ENCODE measurements at places on chromosomes 11 and 22. TPM values are rescaled to one million over a fixed set of nuclear protein-coding genes. Genes with fewer than 3 reads are reported as not detected.

Gene GAL3ST1
- polyA plus RNA-seq, result not detected

Gene DDT
- 122 TPM for polyA plus RNA-seq

Gene PGA3
- not detected for polyA plus RNA-seq

Gene VPS51
- polyA plus RNA-seq, result 313 TPM

Gene SMC1B
- polyA plus RNA-seq, result not detected

Gene HEPACAM
- not detected for polyA plus RNA-seq

Gene SCUBE1
- 21.6 TPM for polyA plus RNA-seq

Gene GTSE1
- 0.48 TPM for polyA plus RNA-seq

Gene RFPL2
- polyA plus RNA-seq, result 9.7 TPM

Gene TSPAN4
- polyA plus RNA-seq, result 68.3 TPM

Gene DAGLA
- 5.7 TPM for polyA plus RNA-seq

Gene PARVB
- polyA plus RNA-seq, result 0.18 TPM

Gene UBE4A
- 36.9 TPM for polyA plus RNA-seq

Gene KRTAP5-2
- polyA plus RNA-seq, result not detected

Gene PHOX2A
- polyA plus RNA-seq, result not detected

Gene SLC1A2
- polyA plus RNA-seq, result 130 TPM

Gene RASL10A
- polyA plus RNA-seq, result 0.26 TPM

Gene CARD10
- not detected for polyA plus RNA-seq

Gene MED15
- 17.9 TPM for polyA plus RNA-seq

Gene OR51B5
- polyA plus RNA-seq, result not detected

Gene OR51I1
- not detected for polyA plus RNA-seq

Gene SLC22A12
- polyA plus RNA-seq, result not detected

Gene GTPBP1
- polyA plus RNA-seq, result 31.9 TPM

Gene ALDH3B1
- not detected for polyA plus RNA-seq

Gene F2
- polyA plus RNA-seq, result 0.94 TPM

Gene RIC3
- polyA plus RNA-seq, result 103 TPM

Gene PGA5
- not detected for polyA plus RNA-seq

Gene DUSP8
- 7.1 TPM for polyA plus RNA-seq

Gene DBX1
- polyA plus RNA-seq, result not detected

Gene HBB
- polyA plus RNA-seq, result not detected

Gene MLC1
- polyA plus RNA-seq, result not detected

Gene BIK
- 3.1 TPM for polyA plus RNA-seq

Gene RELA
- 19.3 TPM for polyA plus RNA-seq

Gene RASD2
- polyA plus RNA-seq, result 0.40 TPM

Gene MRGPRX4
- not detected for polyA plus RNA-seq

Gene SCN3B
- 42.1 TPM for polyA plus RNA-seq

Gene ST14
- not detected for polyA plus RNA-seq

Gene NXPE2
- polyA plus RNA-seq, result 0.20 TPM

Gene CCDC157
- polyA plus RNA-seq, result 32.2 TPM

Gene IRAG1
- polyA plus RNA-seq, result 0.14 TPM

Gene OSBP2
- 8.7 TPM for polyA plus RNA-seq

Gene ABCC8
- 13.2 TPM for polyA plus RNA-seq

Gene INSC
- polyA plus RNA-seq, result not detected

Gene DGAT2
- polyA plus RNA-seq, result 4.3 TPM

Gene DLG2
- 179 TPM for polyA plus RNA-seq

Gene SBF2
- polyA plus RNA-seq, result 55.3 TPM

Gene KCNQ1
- not detected for polyA plus RNA-seq

Gene GLYAT
- polyA plus RNA-seq, result not detected

Gene FERMT3
- 0.89 TPM for polyA plus RNA-seq

Gene CDK2AP2
- 18.1 TPM for polyA plus RNA-seq
